ENCODE measurements at places on chromosomes 3 and 15.

DNA sequence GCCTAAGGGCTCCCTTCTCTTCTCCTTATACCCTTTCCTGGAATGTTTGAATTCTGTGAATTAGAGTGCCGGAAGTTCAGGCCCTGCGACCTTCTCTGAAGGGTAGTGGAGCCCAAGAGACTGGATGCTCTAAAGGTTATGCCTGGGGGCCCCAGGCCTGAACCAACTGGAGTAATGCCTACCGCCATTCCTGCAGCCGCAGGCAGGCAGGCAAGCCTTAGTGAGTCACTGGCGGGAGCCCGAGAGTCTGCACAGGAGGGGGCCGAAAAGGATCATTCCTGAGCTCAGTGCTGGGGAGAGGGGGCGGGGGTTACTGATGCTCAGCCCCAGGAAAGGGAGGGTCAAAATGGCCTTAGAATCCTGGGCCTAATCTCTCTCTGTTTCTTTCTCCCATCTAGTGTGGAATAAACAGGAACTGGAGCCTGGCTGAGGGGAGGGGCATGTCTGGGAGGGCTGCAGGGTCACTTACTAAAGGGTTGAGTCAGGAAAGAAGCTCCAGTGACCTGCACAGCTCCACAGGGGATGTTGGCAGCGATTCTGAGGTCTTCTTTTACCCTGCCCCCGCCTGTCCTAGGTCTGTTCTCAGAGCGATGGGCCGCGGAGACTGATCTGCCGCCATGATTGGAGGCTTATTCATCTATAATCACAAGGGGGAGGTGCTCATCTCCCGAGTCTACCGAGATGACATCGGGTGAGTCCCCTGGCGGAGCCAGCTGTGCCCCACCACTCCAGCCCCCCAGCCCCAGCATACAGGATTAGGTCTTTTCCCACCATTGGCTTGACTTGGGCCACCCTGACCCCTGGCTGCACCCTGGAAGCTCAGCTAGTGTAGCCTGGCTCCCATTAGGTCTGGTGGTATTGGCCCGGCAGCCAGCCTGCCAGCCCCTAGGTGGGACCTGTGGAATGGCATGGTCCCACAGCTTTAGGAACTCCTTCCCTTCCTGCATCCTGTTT is 2.0 kb downstream of the AP2M1 start:
- DNase-seq, result peak; percentile 96

GRCh38 chr15:77632534-77633133 is at the start of gene LINGO1:
TSS of gene LINGO1 (minus strand) at chr15:77632912. CDS start at chr15:77632315, 597 bp downstream.
- DNase-seq, result no peak

DNA sequence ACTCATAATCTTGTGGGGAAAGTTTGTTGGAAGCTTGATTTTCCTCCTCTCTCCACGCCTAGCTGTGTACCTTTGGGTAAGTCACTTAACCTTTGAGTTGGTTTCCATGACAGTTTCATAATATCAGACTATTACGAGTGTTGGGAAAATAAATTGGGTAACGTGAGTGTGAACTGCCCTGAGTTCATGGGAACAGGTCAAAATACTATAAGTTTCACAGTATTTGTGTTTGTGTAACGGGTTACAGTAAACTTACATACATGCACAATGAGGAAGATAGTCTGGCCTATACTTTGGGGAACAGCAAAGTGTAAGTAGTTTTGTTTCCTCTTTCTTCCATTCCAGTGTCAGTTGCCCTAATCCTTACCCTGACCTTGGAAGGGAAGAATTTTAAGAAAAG is 509.9 kb downstream of the MECOM start:
- DNase-seq, result no peak

GRCh38 chr3:120265989-120266388 is 19.0 kb downstream of the GPR156 start:
- DNase-seq, result no peak

- DNase-seq, result peak; percentile 97
These were observed 107.5 kb upstream of the GALNT15 start for GRCh38 chr3:16066975-16067374.
